ENCODE measurements at places on chromosomes 6 and 20. TPM values are rescaled to one million over a fixed set of nuclear protein-coding genes. Genes with fewer than 3 reads are reported as not detected.

DNA sequence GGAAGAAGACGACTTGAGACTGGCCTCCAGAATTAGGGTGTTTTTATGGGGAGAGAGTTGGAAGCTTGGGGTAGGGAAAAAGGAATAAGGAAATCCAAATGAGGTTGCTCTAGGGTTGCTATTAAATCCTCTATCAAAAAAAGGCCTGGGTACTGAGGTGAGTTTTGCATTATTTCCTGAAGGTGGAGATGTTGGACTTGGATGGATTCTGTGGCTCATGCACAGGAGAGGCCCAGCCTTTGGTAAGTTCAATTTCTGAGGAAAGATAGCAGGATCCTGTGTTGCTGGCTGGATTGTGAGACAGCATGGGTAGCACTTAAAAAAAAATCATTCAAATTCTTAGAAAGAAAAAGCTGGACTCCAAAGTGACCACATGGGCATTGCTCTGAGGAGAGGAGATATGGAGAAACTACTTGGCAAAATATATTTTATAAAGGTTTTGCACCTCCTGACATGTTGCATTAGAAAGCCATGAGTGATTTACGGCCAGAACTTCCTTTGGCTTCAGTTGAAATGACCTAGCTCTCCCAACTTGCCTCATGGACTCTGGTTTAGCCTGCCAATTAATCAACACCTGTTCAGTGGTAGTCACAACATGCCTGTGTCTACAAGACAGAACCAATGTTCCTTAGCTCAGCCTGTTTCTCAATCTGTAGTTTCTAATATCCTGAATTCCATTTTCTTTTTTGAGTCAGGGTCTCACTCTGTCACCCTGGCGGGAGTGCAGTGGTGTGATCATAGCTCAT lies 152.1 kb upstream of the RALGAPA2 start:
- no peaks in the 10 kb centered on the region for H3K36me3 ChIP-seq
- peaks cover 7% of the 10 kb centered on the region for H3K27me3 ChIP-seq
- no peak overlapping the region for H3K27ac ChIP-seq
- H3K4me3 ChIP-seq: no peak overlapping the region
- H3K4me1 ChIP-seq: no peaks in the 10 kb centered on the region
- no peak for DNase-seq

DNA sequence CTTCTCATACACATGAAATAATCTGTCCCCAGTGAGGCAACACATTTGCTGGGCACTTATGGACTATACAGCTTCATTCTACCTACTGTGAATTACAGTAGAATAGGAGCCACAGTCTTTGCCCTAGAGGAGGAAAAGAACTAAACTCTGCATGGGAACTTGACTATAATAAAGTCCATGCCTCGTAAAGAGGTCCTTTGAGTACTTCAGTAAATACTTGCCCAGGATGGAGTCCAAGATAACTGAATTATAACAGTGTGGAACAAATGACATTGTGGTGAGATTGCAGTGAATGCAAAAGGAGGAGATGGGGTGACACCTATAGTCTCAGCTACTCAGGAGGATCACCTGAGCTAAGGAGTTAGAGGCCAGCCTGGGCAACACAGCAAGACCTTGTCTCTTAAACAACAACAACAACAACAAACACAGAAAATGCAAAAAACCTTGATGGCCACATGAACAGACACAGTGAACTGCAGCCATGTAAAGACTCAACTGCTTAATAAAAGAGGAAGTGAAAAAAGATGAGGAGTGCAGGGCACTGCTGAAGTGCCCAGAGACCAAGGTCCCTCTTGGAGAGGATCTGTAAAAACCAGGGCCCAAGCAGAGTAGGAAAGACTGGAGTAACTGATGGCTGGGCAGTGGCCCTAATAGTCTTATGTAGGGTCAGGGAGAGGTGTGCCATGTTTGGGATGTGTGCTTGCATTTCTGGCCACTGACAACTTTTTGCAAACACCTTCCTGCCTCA lies 3.7 kb downstream of the MRPS18A start:
- no peak for DNase-seq
- no peaks in the 10 kb centered on the region for H3K27me3 ChIP-seq
- H3K4me3 ChIP-seq: no peak overlapping the region
- peaks cover 13% of the 10 kb centered on the region for H3K4me1 ChIP-seq

GRCh38 chr20:61119794-61120410 lies 132.2 kb upstream of the CDH4 start:
- no peaks in the 10 kb centered on the region for H3K36me3 ChIP-seq
- no peak overlapping the region for H3K27ac ChIP-seq
- H3K27me3 ChIP-seq: no peaks in the 10 kb centered on the region
- no peak for DNase-seq

- no peak overlapping the region for H3K27ac ChIP-seq
- H3K36me3 ChIP-seq: peaks cover 19% of the 10 kb centered on the region
- no peak overlapping the region for H3K4me3 ChIP-seq
- H3K27me3 ChIP-seq: no peaks in the 10 kb centered on the region
- DNase-seq: no peak
Measured at GRCh38 chr6:129583866-129584265, 126.1 kb downstream of the ARHGAP18 start.

DNA sequence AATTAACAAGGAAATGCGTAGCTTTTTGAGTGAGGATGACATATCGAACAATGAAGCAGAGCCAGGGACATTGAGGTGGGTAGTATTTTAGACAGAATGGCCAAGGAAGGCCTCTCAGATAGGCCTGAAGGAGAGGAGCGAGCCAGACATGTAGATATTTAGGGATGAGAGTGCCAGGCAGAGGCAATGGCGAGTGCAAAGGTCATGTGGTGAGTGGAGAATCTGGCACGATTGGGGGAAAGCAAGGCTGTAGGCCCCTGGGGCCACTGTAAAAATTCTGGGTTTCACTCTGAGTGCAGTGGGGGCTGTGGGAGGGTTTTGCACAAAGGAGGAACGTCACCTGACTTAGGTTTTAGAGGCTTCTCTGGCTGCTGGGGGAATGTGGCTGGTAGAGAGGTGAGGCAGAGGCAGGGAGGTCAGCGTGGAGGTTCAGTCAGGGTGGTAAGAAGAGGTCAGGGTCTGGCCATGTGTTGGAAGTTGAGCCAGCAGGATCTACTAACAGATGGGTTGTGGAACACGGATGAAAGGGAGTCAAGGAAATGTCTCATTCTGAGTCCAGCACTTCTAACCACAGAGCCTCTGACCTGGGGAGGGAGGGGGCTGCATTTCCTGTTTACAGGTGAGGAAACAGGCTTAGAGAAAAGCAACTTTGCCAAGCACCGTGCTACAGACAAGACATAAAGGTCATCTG lies 11.3 kb downstream of the SIRPA start:
- DNase-seq: no peak
- no peak overlapping the region for H3K27ac ChIP-seq
- H3K36me3 ChIP-seq: peaks cover 3% of the 10 kb centered on the region
- H3K4me1 ChIP-seq: no peaks in the 10 kb centered on the region
- no peak overlapping the region for H3K4me3 ChIP-seq
- no peaks in the 10 kb centered on the region for H3K27me3 ChIP-seq

GRCh38 chr6:170417881-170418280 lies 111.3 kb downstream of the FAM120B start:
- H3K4me3 ChIP-seq: no peak overlapping the region
- DNase-seq: no peak
- no peaks in the 10 kb centered on the region for H3K27me3 ChIP-seq
- H3K27ac ChIP-seq: no peak overlapping the region
- no peaks in the 10 kb centered on the region for H3K4me1 ChIP-seq

- no peaks in the 10 kb centered on the region for H3K36me3 ChIP-seq
- no peaks in the 10 kb centered on the region for H3K27me3 ChIP-seq
- H3K4me3 ChIP-seq: no peak overlapping the region
Measured at GRCh38 chr6:34485321-34486060, 19.6 kb downstream of the PACSIN1 start.

GRCh38 chr20:14790190-14790589 lies 452.8 kb upstream of the FLRT3 start:
- H3K4me3 ChIP-seq: no peak overlapping the region
- no peak overlapping the region for H3K27ac ChIP-seq
- H3K4me1 ChIP-seq: no peaks in the 10 kb centered on the region
- H3K27me3 ChIP-seq: peaks cover 2% of the 10 kb centered on the region
- no peaks in the 10 kb centered on the region for H3K36me3 ChIP-seq
- DNase-seq: no peak

- H3K36me3 ChIP-seq: no peaks in the 10 kb centered on the region
- no peak overlapping the region for H3K4me3 ChIP-seq
- no peak for DNase-seq
- no peaks in the 10 kb centered on the region for H3K27me3 ChIP-seq
- H3K27ac ChIP-seq: no peak overlapping the region
- no peaks in the 10 kb centered on the region for H3K4me1 ChIP-seq
Measured at GRCh38 chr6:116159782-116160524, 34.0 kb upstream of the COL10A1 start.

DNA sequence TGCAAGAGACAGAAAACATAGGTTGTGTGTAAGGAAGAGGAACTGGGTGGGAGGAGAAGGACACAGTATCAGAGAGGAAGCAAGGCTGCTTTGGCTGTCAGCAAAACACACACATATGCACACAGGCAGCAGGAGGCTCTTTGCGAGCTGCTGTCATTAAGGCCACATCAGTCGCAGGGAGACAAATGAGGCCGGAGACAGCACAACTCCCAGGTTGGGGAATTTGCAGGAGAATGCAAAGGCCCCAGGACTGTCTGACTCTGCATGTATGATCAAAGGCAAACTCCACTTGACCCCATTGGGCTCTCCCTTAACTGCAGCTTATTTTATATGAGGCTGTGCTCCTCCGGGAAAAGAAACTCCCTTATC lies 35.3 kb downstream of the METTL24 start:
- peaks cover 7% of the 10 kb centered on the region for H3K27me3 ChIP-seq
- no peak overlapping the region for H3K27ac ChIP-seq
- DNase-seq: no peak
- H3K4me3 ChIP-seq: no peak overlapping the region
- H3K36me3 ChIP-seq: no peaks in the 10 kb centered on the region

DNA sequence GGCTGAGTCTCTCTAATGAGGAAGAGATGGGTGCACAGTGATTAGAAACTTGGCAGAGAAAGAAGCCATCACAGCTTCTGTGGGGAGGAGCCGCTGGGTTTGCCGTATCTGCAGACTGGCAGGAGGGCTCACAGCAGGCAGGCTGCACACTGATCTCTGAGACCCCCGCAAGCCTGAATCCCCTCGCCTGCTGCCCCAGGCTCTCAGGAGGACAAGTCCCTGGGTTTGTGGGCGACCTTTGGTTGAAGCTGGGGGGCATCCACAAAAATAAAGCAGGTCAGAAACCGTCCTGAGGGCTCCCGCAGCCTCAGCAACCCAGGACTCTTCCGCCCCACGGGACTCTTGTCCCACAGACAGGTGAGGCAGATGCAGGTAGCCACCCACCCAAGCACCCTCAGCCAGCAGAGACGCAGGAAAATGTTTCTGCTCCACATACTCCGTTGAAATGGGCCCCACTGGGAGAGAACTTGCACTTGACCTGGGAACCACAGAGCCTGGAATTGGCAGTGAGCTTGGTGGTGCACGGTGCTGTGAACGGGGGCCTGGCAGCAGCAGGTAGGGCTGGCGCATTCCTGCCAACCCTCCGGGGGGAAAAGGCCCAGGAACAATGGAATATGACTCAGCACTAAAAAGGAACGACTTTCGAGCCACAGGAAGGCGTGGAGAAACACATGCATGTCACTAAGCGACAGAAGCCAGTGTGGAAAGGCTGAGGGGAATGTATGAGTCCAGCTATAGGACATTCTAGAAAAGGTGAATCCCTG lies 89.9 kb downstream of the YTHDF1 start:
- H3K27me3 ChIP-seq: no peaks in the 10 kb centered on the region
- no peaks in the 10 kb centered on the region for H3K36me3 ChIP-seq
- H3K4me3 ChIP-seq: no peak overlapping the region
- peaks cover 9% of the 10 kb centered on the region for H3K4me1 ChIP-seq

SCRT2 gene
- not detected for total RNA-seq

SLC12A5 gene
- 1.8 TPM for total RNA-seq

HLA-DPB1 gene
- 2.3 TPM for total RNA-seq

Measured in endothelial cell of umbilical vein (primary cell).